ENCODE measurements at places on chromosomes 3 and 15.

DNA sequence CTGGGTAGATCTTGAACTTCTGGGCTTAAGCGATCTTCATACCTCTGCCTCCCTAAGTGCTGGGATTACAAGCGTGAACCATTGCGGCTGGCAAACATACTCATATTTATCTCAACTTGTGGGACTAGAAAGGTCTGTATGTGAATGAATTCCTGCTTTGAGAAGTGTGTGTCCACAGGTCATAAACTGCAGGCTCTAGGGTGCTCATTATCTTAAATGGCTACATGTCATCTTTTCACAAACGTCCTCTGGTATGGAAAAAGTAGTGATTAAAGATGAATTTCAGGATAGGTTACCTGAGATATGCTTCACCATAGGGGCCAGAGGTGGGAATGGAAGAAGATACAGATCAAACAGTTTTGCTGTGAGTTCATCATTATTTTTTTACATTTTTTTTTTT is 7.8 kb upstream of the HDAC11 start:
- H3K27ac ChIP-seq = no peak overlapping the region
- no peak for DNase-seq
- no peaks in the 10 kb centered on the region for H3K36me3 ChIP-seq
- peaks cover 18% of the 10 kb centered on the region for H3K27me3 ChIP-seq

GRCh38 chr3:29275309-29275708 is 5.6 kb upstream of the RBMS3 start:
- DNase-seq = no peak
- H3K4me1 ChIP-seq = peaks cover 7% of the 10 kb centered on the region
- H3K27ac ChIP-seq = no peak overlapping the region
- H3K27me3 ChIP-seq = peaks cover 11% of the 10 kb centered on the region

DNA sequence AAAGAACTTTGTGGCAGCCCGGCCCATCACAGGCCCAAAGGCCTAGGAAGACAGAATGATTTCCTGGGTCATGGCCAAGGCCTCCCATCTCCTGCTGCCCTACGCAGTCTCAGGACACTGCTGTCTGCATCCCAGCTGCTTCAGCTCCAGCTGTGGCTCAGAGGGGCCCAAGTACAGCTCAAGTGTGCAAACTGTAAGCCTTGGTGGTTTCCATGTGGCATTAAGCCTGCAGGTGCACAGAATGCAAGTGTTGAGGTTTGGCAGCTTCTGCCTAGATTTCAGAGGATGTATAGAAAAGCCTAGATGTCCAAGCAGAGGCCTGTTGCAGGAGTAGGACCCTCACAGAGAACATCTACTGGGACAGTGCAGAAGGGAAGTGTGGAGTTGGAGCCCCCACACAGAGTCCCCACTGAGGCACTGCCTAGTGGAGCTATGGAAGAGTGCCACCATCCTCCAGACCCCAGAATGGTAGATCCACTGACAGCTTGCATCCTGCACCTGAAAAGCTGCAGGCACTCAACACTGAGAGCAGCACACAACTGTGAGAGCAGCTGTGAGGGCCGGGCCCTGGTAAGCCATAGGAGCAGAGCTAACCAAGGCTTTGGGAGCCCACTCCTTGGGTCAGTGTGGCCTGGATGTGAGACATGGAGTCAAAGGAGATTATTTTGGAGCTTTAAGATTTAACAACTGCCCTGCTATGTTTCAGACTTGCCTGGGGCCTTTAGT is 208.2 kb upstream of the CMC1 start:
- H3K36me3 ChIP-seq = peaks cover 3% of the 10 kb centered on the region
- no peak overlapping the region for H3K4me3 ChIP-seq
- H3K27ac ChIP-seq = no peak overlapping the region
- H3K4me1 ChIP-seq = peaks cover 27% of the 10 kb centered on the region
- no peak for DNase-seq

DNA sequence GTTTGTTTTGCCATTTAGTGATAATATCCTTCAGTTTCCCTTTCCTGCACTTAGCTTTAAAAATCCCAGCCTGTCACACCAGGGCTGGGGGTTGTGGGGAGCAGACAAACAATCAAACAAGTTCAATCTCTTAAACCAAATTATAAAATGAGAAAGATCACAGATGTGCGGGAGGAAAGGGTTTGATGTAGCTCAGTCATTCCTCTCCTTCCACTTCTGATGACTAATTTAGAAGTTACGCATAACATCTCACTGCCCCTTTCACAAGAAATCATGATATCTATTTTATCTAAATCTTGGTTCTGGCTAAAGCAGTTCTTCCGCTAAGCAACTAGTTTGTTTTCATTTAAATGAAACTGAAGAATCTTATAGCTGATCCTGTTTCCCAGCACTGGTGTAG is 34.1 kb upstream of the ATG7 start:
- H3K4me1 ChIP-seq = peaks cover 24% of the 10 kb centered on the region
- peaks cover 25% of the 10 kb centered on the region for H3K36me3 ChIP-seq
- peak overlapping the region; percentile 96 for H3K27ac ChIP-seq
- H3K4me3 ChIP-seq = no peak overlapping the region

- no peaks in the 10 kb centered on the region for H3K4me1 ChIP-seq
- no peak for DNase-seq
- peaks cover 15% of the 10 kb centered on the region for H3K27me3 ChIP-seq
- no peak overlapping the region for H3K4me3 ChIP-seq
- no peak overlapping the region for H3K27ac ChIP-seq
These were observed 70.5 kb upstream of the KLHL25 start for GRCh38 chr15:85865070-85865684.

DNA sequence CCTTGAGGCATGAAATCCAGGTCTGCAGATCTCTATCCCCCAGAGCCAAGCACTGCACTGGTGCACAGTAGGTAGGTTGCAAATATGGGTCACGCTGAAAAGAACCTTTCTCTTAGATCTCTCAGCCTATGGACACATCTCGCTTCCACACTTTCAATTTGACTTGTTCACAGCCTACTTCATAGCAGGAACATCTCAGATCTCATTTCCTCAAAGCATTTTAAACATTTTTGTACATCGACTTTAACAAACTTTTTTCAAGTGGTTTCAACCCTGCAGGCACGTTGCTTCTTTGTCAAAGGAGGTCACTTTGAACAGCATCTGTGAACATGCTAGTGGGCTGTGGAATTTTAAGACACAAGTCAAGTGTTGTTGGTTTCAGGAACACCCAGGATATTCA is 76.0 kb downstream of the SLC12A8 start:
- H3K4me1 ChIP-seq = peaks cover 32% of the 10 kb centered on the region
- H3K27ac ChIP-seq = no peak overlapping the region

DNA sequence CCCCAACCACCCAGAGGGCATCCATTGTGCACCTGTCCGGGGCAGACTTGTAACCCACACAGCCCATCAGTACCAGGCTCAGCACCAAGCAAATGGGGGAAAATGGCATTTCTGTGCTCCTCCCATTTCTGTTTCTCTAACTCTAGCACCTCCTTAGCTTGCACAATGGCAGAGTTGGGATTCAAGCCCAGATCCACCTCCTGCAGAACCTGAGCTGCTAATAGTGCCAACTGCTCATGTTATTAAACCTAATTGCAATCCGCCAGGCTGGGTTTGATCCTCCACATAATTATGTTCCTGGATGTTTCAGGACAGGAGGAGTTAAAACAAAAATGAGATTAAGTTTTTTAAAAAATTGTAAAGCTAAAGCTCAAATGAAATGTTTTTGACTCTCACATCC is 235.0 kb downstream of the OCA2 start:
- no peaks in the 10 kb centered on the region for H3K27me3 ChIP-seq
- no peaks in the 10 kb centered on the region for H3K4me1 ChIP-seq
- H3K4me3 ChIP-seq = no peak overlapping the region
- DNase-seq = no peak
- no peak overlapping the region for H3K27ac ChIP-seq
- H3K36me3 ChIP-seq = no peaks in the 10 kb centered on the region

- H3K36me3 ChIP-seq = no peaks in the 10 kb centered on the region
- no peaks in the 10 kb centered on the region for H3K27me3 ChIP-seq
- no peak for DNase-seq
These were observed 88.6 kb upstream of the RASGRF1 start for GRCh38 chr15:79179108-79179561.

DNA sequence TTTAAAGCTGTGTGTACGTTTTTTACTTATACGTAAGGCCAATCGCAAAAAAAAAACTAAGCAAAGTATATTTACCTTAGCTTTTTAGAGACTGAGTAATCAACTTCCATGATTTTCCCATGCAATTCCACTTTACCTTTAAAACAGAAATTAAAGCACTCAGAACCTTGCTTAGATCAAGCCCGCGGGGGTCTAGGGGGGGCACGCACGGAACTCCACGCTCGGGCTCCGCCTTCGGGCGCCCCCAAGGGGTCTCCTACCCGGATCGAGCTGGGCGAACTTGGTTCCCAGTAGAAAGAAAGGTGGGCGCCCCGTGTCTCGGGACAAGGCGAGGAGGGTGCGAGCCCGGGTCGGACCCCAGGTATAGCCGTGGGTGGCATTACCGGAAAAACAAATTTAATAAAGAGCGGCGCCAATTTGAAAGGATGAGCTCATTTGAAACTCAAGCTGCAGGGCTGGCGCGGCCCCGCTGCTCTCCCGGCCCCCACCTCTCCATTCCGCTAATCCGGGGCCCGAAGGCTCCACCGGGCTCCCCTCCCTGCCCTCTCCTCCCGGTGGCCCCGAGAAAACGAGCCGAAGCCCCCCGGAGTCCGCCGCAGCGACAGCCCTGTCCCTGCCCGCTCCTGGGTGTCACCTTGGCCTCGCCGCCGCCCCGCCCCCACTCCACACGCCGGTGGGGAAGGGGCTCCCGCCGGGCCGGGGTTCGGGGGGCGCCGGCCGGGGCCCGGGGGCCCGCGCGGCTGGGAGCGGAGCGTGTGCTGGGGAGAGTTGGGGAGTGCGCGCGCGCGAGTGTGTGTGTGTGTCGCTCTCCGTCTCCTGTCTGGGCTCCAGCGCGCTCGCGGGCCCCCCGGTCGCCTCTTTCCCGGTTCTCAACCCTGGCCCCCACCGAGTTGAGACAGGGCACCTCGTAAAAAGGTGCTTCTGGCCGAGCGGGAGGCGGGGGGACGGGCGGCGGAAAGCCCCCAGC is 1.5 kb downstream of the IGF2BP2 start:
- H3K36me3 ChIP-seq = no peaks in the 10 kb centered on the region
- no peak for DNase-seq
- no peak overlapping the region for H3K27ac ChIP-seq
- H3K4me1 ChIP-seq = peaks cover 10% of the 10 kb centered on the region
- H3K27me3 ChIP-seq = peaks cover 71% of the 10 kb centered on the region

- H3K27me3 ChIP-seq = no peaks in the 10 kb centered on the region
- H3K36me3 ChIP-seq = peaks cover 69% of the 10 kb centered on the region
- peak overlapping the region; percentile 99 for H3K27ac ChIP-seq
- H3K4me3 ChIP-seq = peak overlapping the region; percentile 56
- H3K4me1 ChIP-seq = peaks cover 63% of the 10 kb centered on the region
These were observed 7.9 kb downstream of the CCR4 start for GRCh38 chr3:32959371-32959770.

GRCh38 chr3:156637480-156638022 is 36.8 kb upstream of the TIPARP start:
- no peaks in the 10 kb centered on the region for H3K27me3 ChIP-seq
- no peaks in the 10 kb centered on the region for H3K36me3 ChIP-seq
- DNase-seq = no peak
- H3K27ac ChIP-seq = no peak overlapping the region

GRCh38 chr15:45402955-45403877 is 24.9 kb upstream of the GATM start:
- peaks cover 33% of the 10 kb centered on the region for H3K4me1 ChIP-seq
- peaks cover 38% of the 10 kb centered on the region for H3K36me3 ChIP-seq
- H3K4me3 ChIP-seq = peak overlapping the region; percentile 88
- DNase-seq = peak; percentile 18
- no peaks in the 10 kb centered on the region for H3K27me3 ChIP-seq
- H3K27ac ChIP-seq = peak overlapping the region; percentile 71

DNA sequence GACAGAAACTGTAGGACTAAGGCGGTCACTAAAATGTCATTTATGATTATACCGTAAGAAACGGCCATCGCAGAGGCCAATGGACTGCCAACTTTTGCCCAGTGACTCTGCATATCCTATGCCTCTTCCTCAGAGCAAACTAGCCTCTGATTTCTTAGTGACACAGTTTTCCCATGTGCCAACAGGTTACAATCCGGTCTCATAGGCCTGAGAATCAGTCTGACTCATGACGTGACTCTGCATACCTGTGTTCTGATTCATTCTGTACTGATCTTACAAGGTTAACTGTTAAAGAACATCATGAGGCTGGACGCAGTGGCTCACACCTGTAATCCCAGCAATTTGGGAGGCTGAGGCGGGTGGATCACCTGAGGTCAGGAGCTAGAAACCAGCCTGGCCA is 17.8 kb downstream of the RUBCN start:
- H3K4me1 ChIP-seq = peaks cover 11% of the 10 kb centered on the region
- no peak overlapping the region for H3K4me3 ChIP-seq
- DNase-seq = no peak

GRCh38 chr3:192881159-192881786 is 36.4 kb downstream of the MB21D2 start:
- no peak overlapping the region for H3K27ac ChIP-seq
- H3K36me3 ChIP-seq = peaks cover 6% of the 10 kb centered on the region
- H3K27me3 ChIP-seq = peaks cover 1% of the 10 kb centered on the region
- peaks cover 14% of the 10 kb centered on the region for H3K4me1 ChIP-seq
- no peak overlapping the region for H3K4me3 ChIP-seq
- DNase-seq = no peak

- H3K36me3 ChIP-seq = peaks cover 3% of the 10 kb centered on the region
- H3K4me3 ChIP-seq = peak within 1 kb of the TSS; percentile 82
- peaks cover 34% of the 10 kb centered on the region for H3K4me1 ChIP-seq
- H3K27me3 ChIP-seq = peaks cover 15% of the 10 kb centered on the region
- peak within 1 kb of the TSS; percentile 67 for H3K27ac ChIP-seq
- peak; percentile 10 for DNase-seq
These were observed at the start of gene UTS2B for GRCh38 chr3:191329654-191330529. UTS2B (minus strand) TSS chr3:191330526; CDS start chr3:191282189, 48,337 bp downstream.

DNA sequence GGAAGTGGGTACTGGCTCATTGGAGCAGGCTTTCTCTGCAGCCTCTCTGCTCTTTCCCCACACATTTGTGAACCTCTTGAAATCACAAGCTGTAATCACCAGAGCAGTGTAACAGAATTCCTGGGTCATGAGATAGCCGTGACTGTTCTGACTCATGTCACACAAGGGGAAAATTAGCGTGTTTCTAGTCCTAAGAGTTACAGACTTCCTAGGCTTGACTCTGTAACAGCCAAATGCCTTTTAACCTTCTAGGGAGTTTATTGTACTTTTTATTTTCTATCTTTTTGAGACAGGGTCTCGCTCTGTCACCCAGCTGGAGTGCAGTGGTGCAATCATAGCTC is 54.7 kb upstream of the TRAK1 start:
- no peak for DNase-seq
- peaks cover 18% of the 10 kb centered on the region for H3K36me3 ChIP-seq
- no peaks in the 10 kb centered on the region for H3K27me3 ChIP-seq
- no peak overlapping the region for H3K4me3 ChIP-seq
- peak overlapping the region; percentile 45 for H3K27ac ChIP-seq

GRCh38 chr3:11661827-11662226 is 18.1 kb upstream of the VGLL4 start:
- H3K4me3 ChIP-seq = no peak overlapping the region
- no peak for DNase-seq
- no peaks in the 10 kb centered on the region for H3K36me3 ChIP-seq
- no peaks in the 10 kb centered on the region for H3K27me3 ChIP-seq

DNA sequence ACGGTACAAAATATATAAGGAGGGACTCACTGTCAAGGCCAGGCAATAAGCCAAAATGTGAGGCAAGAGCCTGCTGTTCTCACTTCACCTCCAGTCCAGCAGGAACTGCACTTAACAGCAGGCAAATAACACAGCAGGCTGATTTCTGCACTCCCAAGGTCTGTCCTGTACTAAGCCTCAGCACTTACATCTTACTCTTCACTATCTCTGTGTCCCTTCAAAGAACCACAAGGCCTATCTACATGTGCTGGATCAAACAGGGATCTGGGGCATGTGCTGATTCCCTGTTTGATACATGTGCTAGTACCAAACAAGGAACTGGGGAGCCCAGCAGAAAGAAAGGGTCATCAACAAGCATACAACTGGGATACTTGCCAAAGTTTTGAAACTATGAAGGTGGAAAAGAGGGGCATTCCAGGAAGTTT is 22.2 kb downstream of the UACA start:
- H3K4me1 ChIP-seq = no peaks in the 10 kb centered on the region
- peaks cover 28% of the 10 kb centered on the region for H3K27me3 ChIP-seq
- DNase-seq = no peak
- no peaks in the 10 kb centered on the region for H3K36me3 ChIP-seq
- no peak overlapping the region for H3K27ac ChIP-seq

All from activated T-helper 2 cell treated with anti-CD3 and anti-CD28 coated beads, Interferon-gamma antibody, Interleukin-2, Interleukin-4, amounts not matched to agents 10 μg/mL and 5 μg/mL and 100 μg/mL, durations not matched to agents 14 hours and 24 hours and 36 hours (primary cell).